Activated CD4-positive, alpha-beta T cell treated with anti-CD3 and anti-CD28 coated beads for 36 hours (primary cell): ENCODE measurements at places on chromosomes 16 and 17. TPM values are rescaled to one million over a fixed set of nuclear protein-coding genes. Genes with fewer than 3 reads are reported as not detected.

Gene MMP2
- total RNA-seq, result not detected

Gene SENP3
- 78.9 TPM for total RNA-seq

Gene CLDN9
- not detected for total RNA-seq

- DNase-seq, result peak; percentile 53
Observed at GRCh38 chr17:32971171-32971570, 20.5 kb upstream of the SPACA3 start.

GRCh38 chr17:82148997-82149396, 51.0 kb upstream of the FASN start:
- DNase-seq, result no peak

- DNase-seq, result no peak
Observed at GRCh38 chr17:17987187-17987896, 14.7 kb downstream of the DRC3 start.

GRCh38 chr17:63780507-63780906, 6.5 kb downstream of the DDX42 start:
- no peak for DNase-seq

DNA sequence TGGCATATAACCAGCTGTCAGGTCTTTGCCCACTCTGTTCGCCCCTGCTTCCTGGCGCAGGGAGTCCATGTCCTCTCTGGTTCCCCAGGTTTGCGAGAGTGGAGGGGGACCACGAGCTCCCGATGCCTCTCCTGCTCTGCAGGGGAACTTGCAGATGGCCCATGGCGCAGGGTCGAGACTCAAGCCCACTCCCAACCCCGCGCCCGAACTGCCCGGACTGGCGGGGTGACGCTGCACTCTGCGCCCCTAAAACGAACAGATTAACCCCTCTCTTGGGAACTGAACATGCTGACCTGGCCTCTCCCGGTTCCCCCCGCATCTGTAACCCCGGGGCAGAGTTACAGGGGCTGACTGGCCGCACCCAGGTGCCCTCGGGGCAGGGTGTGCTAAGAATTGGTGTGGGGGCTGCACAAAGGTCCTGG, 681 bp upstream of the PLA2G15 start:
- DNase-seq, result no peak

DNA sequence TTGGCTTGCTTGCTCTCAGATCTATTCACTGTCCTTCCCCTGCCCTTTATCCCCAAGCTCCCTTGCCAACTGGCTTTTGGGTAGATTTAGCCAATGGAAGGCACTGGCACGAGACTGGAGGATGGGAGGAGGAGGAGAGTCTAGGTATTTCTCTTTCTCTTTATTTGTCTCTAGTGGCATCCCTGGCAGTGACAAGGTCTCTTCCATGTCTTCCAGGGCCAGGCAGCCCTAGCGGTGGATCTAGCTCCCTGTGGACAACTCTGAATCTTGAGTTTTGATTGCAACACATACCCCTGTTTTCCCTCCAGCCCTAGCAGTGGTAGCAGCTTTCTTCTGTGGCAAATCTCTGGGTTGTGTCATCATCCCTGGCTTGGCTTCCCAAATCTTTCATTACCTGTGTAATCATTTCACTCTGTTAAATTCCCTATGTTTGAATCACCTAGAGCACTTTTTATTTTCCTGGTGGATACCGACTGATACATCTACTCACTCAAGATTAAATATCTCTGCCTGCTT, 171.1 kb upstream of the IRX6 start:
- no peak for DNase-seq

GRCh38 chr16:85436207-85436606, 176.9 kb upstream of the GSE1 start:
- DNase-seq, result no peak

DNA sequence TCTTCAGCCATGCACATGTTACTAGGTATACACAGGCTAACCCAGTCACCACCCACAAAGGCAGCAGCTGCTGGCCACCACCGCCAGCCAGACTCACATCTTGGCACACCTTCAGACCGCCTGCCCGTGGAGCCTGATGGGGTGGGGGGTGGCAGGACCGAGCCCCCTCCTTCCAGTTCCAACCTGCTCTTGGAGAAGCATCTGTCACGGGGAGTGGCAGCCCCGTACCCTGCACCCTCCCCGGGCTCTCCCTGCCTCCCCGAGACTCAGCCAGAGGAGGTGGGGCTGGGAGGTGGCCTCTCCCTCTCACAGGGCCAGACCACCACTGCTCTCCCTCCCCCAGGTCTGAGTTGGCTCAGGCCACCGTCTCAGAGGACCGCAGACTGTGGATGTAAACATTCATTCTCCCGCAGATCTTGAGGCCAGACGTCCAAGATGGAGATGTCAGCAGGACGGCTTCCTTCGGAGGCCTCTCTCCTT, 11.3 kb upstream of the RBFOX3 start:
- no peak for DNase-seq

GRCh38 chr17:79541056-79541850, 69.6 kb downstream of the RBFOX3 start:
- no peak for DNase-seq
